G401 (cell line): ENCODE measurements at places on chromosomes 4 and X.

- DNase-seq = no peak
These were observed 1465.7 kb upstream of the DIAPH2 start for GRCh38 chrX:95218976-95219375.

- peak; percentile 84 for DNase-seq
These were observed at the start of gene CLGN for GRCh38 chr4:140427106-140427918. Gene CLGN (minus strand): TSS chr4:140427648. CDS start chr4:140413078, 14,570 bp downstream.

- no peak for DNase-seq
These were observed 6.3 kb upstream of the SORCS2 start for GRCh38 chr4:7186031-7186430.

DNA sequence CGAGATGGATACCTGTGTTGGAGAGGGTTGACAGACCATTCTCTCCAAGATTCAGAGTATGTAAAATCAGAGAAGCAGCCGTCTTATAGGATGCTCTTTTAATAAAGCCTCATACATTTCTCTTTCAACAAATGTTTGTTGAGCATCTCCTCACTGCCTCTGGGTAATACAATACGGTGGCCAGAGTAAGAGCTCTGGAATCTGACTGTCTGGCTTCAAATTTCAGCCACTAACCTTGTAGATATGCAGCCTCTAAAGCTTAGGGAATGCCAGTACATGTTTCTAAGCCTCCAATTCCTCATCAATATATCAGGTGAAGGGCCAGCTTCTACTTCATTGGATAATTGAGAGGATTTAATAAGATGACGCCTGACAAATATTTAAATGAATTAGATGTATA lies 61.3 kb downstream of the CLNK start:
- no peak for DNase-seq

DNA sequence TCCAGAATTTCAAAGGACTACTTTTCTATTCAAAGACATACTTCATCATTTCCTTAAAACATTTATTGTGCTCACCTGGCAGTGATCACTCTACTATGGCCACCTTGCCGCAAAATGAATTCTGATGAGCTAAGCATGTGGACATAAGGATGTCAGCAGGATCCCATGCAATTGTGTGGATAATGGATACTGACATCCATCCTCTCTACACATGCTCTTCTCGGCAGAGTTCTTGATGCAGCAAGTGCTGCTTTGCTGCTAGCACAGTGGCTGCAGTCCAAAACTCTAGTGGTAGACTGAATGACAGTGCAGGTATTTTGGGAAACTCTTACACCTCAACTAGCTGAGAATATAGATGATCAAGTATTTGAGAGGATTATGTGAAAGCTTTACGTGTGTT lies 168.0 kb downstream of the BANK1 start:
- DNase-seq = peak; percentile 94

GRCh38 chrX:103817502-103817901 lies 14.6 kb downstream of the RAB9B start:
- DNase-seq = peak; percentile 60

DNA sequence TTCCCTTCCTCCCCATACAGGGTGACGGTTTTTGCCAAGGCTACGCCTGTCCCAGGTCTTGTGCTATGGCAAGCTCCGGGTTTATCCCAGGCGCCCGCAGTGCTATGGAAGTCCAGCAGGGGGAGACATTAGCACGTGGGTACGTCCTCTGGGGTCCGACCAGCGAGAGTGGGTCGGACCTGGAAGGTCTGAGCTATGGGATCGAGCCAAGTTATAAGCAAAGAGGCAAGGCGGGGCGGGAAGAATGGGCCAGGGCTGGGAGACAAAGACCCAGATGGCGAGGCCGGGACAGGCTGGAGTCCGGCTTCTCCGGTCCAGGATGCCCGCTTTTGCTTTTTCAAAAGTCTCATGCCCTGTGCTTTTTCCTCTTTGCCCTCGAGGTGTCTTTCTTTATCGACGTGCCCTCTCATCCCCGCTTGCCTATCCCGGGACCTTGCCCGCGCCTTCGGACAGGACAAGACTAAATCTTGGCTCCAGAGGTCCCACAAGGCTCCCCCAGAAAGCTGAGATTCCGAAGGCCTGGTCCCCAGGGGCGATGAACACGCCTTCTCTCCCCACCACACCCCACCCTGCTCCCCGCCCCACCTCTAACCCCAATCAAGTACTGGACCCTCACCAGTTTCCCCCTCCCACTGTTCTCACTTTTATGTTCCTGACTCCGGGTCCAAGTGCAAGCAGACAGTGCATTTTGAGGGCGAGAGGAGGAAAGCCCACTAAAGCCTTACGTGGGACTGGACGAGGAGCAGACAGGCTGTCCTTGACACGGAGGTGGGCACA lies 785 bp upstream of the EFNB1 start:
- peak; percentile 81 for DNase-seq

DNA sequence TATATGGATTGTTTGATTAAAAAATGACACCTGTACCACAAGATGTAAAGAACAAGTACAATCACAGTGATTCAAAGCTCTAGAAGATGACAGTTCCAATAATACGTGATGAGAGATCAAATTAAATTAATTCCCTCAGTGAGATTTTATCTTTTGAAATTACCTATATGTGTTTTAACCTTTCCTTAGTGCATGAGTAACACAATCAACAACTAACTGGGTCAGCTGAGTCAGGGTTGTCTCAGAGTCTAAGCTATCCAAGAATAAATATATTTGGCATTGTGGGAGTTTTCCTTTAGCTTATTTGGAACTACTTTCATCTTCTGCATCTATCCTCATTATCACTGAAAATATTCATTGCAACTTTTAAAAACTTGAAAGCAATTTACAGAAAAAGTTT lies 162.8 kb downstream of the WDFY3 start:
- no peak for DNase-seq

- DNase-seq = no peak
These were observed 792 bp downstream of the ADRA2C start for GRCh38 chr4:3766785-3767569.

- peak; percentile 69 for DNase-seq
These were observed 11.4 kb downstream of the TNIP2 start for GRCh38 chr4:2744576-2745270.

GRCh38 chrX:150548684-150549083 lies 19.7 kb upstream of the MTM1 start:
- no peak for DNase-seq

- DNase-seq = no peak
These were observed 74.0 kb downstream of the HPRT1 start for GRCh38 chrX:134533952-134534351.

DNA sequence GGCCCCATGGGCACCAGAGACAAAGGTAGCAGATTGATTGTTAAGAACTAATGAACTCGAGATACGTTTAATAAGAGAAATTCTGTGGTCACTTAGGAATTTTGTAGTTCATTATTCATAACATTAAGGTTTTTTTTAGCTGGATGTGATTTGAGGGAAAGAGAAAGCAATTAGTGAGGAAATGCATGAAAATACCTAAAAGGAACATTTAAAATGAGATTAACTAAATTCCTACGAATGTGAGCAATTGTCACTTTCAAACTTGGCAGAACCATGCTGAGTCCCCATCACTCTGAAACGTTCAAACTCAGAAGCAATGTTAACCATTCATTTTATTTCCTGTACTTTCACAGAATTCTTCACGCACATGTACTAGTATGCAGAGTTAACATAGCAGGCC lies 5.9 kb downstream of the PRMT9 start:
- DNase-seq = no peak

- no peak for DNase-seq
These were observed 48.0 kb downstream of the RAPGEF2 start for GRCh38 chr4:159150821-159151390.

- DNase-seq = peak; percentile 88
These were observed at the start of gene KLHL8 for GRCh38 chr4:87220094-87220822. Gene KLHL8 (minus strand): TSS chr4:87220618. CDS start chr4:87195539, 25,079 bp downstream.

DNA sequence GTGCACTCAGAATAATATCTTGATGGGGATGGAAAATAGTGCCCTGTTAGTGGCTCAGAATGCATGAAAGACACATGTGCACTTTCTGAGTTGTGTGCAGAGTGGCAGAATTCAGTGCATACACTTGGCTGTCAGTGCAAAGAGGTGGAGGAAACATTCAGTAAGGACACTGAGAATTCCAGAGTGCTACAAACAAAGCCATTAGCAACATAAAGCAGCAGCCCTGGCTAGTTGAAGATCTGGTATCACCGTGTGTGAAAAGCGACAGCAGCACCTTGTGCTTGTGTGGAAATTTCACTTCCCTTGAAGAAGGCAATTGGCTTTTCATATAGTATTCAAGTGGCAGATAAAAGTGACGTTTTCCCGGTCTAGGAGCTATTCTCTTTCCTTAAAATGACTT lies 810.4 kb downstream of the TRIML1 start:
- no peak for DNase-seq

- peak; percentile 13 for DNase-seq
These were observed 37.1 kb upstream of the XPNPEP2 start for GRCh38 chrX:129701624-129702069.

DNA sequence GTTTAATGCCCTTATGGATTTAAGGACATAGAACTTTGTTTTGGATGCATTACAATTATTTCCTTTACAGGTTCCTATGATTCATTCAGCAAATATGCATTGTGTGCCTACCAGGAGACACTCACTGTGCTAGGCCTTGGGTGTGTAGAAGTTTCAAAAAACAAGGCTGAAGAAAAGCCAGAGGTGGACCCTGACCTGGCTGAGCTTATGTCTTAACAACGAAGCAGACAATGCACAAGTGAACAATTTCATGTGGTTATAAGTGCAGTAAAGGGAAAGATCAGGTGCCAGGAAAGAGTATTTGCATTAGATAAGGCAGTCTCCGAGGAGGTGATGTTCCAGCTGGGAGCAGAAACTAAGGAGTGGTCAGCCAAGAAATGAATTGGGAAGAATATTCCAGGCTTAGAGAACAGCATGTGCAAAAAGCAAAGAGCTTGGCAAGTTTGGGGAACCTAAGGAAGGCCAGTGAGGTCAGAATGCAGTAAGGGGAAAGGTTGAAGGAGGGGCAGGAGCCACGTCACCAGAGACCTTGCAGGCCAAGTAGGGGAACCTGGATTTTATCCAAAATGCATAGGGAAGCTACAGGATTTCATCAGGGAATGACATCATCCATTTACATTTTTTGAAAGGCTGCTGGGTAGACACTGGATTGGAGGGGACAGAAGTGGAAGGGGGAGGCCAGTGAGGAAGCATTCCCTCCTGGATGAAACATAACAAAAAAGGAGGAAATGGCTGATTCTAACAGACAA lies 193.6 kb downstream of the SOWAHB start:
- no peak for DNase-seq

DNA sequence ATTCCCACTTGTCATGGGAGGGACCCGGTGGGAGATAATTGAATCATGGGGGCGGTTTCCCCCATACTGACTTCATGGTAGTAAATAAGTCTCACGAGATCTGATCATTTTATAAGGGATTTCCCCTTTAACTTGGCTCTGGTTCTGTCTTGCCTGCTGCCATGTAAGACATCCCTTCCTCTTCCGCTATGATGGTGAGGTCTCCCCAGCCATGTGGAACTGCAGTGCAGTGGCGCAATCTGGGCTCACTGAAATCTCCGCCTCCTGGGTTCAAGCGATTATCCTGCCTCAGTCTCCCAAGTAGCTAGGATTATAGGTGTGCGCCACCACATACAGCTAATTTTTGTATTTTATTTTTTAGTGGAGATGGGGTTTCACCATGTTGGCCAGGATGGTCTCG lies 2.9 kb downstream of the HPGDS start:
- DNase-seq = no peak

- DNase-seq = no peak
These were observed 12.7 kb downstream of the PTPN13 start for GRCh38 chr4:86606809-86607208.

- DNase-seq = no peak
These were observed 189.3 kb downstream of the PTTG2 start for GRCh38 chr4:38149472-38149996.

- no peak for DNase-seq
These were observed 195.5 kb upstream of the ATP6AP2 start for GRCh38 chrX:40385256-40385655.

DNA sequence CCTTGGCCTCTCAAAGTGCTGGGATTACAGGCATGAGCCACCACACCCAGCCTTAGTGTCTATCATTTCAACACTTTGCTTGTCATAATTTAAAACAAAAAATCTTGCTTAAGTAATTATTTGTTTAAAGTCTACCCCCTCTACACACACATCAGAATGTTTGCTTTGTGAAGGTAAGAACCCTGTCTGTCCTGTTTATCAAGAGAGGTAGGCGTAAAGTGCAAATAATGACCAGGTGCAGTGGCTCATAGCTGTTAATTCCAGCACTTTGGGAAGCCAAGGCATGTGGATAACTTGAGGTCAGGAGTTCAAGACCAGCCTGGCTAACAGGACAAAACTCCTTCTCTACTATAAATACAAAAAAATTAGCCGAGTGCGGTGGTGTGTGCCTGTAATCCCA lies 326.7 kb upstream of the CLNK start:
- no peak for DNase-seq

DNA sequence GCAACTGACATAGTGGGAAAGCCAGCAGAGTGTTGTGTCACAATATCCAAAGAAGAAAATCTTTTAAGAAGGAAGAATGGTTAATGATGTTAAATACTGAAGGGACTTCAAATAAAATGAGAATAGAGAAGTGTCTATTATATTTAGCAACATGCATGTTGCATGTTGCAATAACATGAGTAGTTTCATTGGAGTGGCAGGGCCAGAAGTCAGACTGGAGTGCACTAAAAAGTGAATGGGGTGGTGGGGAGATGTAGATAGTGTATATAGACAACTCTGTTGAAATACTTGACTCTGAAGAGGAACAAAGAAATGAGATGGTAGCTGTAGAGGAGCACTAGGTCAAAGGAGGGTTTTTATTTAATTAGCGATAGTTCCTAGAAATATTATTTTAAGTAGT lies 9.5 kb upstream of the AMMECR1 start:
- DNase-seq = no peak
